ENCODE measurements at places on chromosomes 1 and 21.

- H3K36me3 ChIP-seq: no peaks in the 10 kb centered on the region
- H3K27ac ChIP-seq: no peak overlapping the region
- DNase-seq: no peak
- no peak overlapping the region for H3K4me3 ChIP-seq
Measured at GRCh38 chr1:201941420-201942128, 4.8 kb downstream of the LMOD1 start.

DNA sequence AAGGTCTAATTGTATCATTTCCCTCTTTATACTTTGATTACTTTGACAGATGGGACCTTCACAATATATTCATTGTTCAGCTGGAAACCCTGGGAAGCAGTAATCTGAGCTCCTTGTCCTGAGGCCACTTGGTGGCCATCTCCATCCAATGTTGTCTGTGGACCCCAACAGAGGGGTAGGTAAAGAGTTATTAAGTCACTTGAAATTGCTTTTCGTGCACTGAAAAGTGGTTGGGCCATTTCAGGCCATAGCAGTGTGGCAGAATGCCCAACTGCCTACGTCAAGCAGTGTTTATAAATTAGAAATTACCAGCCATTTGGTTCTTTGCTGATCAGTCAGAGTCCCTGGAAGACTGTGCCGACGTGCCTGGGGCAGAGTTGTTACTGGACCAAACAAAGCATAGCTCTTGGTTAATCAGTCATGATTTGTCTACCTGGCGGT, 308.3 kb upstream of the USP25 start:
- no peak overlapping the region for H3K4me3 ChIP-seq
- no peak overlapping the region for H3K27ac ChIP-seq
- no peaks in the 10 kb centered on the region for H3K36me3 ChIP-seq
- DNase-seq: no peak
- peaks cover 4% of the 10 kb centered on the region for H3K27me3 ChIP-seq

- H3K27ac ChIP-seq: no peak overlapping the region
- no peak overlapping the region for H3K4me3 ChIP-seq
- H3K36me3 ChIP-seq: no peaks in the 10 kb centered on the region
- DNase-seq: no peak
- peaks cover 5% of the 10 kb centered on the region for H3K27me3 ChIP-seq
- peaks cover 47% of the 10 kb centered on the region for H3K4me1 ChIP-seq
Measured at GRCh38 chr1:153570874-153571273, 5.2 kb upstream of the S100A2 start.

DNA sequence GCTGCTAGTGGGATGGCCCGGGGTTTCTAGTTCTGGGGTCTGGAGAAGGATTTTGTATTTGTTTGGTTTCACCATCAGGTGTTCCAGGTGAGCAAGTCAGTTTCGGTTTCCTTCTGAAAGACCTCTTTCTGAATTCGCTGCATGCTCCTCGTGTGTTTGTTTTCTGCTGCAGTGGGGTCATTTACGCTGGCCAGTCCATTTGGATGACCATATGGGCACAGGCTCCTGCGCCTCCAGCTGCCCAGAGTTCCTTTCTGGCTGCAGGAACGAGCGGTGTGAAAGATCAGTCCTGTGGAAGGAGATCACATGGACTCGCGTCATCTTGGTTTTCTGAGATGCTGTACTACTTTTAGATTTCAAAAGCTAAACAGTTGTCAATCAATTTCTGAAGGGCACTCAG, 83.7 kb upstream of the GCLM start:
- no peaks in the 10 kb centered on the region for H3K36me3 ChIP-seq
- peaks cover 37% of the 10 kb centered on the region for H3K27me3 ChIP-seq
- DNase-seq: no peak
- H3K4me3 ChIP-seq: no peak overlapping the region
- H3K4me1 ChIP-seq: peaks cover 4% of the 10 kb centered on the region

DNA sequence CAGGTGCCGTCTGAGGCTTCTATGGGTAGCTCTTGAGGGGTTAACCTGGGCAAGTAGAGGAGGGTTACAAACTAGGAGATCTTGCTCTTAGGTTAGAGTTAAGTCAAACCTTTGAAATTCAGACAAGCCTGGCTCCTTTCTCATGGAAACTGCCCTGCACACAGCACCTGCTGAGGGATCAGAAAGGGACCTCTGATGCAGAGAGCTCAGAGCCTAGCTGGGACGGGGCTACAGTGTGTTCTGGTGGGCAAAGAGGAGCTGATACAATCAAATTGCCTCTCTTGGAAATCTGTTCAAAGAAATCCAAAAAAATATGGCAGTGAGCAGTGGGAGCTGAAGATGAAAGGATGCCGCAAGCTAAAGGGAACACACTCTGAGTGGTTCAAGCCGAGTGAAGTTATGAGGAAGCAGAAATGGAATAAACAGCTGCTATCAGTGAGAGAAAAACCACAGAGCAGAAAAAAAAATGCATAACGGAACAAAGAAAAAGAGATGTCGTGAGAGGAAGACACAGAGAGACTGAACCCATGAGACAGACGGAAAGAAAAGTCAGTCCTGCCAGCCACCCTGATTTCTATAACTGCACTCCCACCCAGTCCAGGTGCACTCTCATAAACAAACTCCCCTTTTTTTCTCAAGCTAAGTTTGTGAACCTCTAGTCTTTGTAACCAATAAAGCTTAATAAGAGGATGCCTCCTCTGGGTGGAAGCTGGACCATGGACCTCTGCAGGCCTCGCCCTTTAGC, 26.6 kb downstream of the PAFAH2 start:
- no peak for DNase-seq
- peaks cover 28% of the 10 kb centered on the region for H3K36me3 ChIP-seq

GRCh38 chr1:202684716-202685115, 25.5 kb downstream of the SYT2 start:
- H3K4me1 ChIP-seq: no peaks in the 10 kb centered on the region
- no peaks in the 10 kb centered on the region for H3K36me3 ChIP-seq
- DNase-seq: no peak
- H3K27ac ChIP-seq: no peak overlapping the region

GRCh38 chr1:150545486-150546032, 3.6 kb upstream of the ADAMTSL4 start:
- H3K4me1 ChIP-seq: peaks cover 7% of the 10 kb centered on the region
- no peak for DNase-seq
- no peak overlapping the region for H3K4me3 ChIP-seq
- H3K27me3 ChIP-seq: peaks cover 33% of the 10 kb centered on the region

GRCh38 chr1:246617768-246618167, 51.5 kb downstream of the CNST start:
- H3K27ac ChIP-seq: no peak overlapping the region
- H3K4me1 ChIP-seq: peaks cover 1% of the 10 kb centered on the region
- no peak for DNase-seq
- no peak overlapping the region for H3K4me3 ChIP-seq

DNA sequence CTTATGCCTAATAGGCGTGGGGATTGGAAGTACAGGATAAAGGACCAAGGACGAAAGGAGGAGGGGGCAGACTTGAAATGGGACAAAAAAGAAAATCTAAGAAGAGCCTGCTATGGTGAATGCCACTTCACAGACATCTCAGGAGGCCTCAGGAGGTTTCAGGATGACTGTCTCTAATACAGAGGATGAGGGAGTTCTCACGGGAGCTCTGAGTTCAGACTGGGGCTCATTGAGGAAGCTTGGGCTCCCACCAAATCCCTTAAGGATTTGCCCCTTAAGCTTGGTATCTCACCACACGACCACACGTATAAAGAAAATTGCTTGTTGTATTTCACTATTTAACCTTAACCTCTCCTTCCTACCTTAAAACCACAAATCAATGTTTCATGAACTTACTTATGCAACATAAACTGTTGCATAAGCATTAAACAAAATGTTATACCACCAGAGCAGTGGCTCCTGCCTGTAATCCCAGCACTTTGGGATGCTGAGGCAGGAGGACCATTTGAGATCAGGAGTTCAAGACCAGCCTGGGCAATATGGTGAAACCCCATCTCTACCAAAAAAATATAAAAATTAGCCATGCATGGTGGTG, 12.4 kb downstream of the SLC30A1 start:
- H3K4me1 ChIP-seq: peaks cover 19% of the 10 kb centered on the region
- peaks cover 1% of the 10 kb centered on the region for H3K36me3 ChIP-seq
- no peak overlapping the region for H3K27ac ChIP-seq
- no peak for DNase-seq
- H3K4me3 ChIP-seq: no peak overlapping the region

GRCh38 chr1:229383961-229384360, 41.1 kb upstream of the CCSAP start:
- no peak overlapping the region for H3K27ac ChIP-seq
- H3K36me3 ChIP-seq: no peaks in the 10 kb centered on the region
- no peak for DNase-seq
- peaks cover 36% of the 10 kb centered on the region for H3K27me3 ChIP-seq
- H3K4me1 ChIP-seq: peaks cover 2% of the 10 kb centered on the region

- H3K27ac ChIP-seq: no peak overlapping the region
- H3K27me3 ChIP-seq: no peaks in the 10 kb centered on the region
- H3K4me3 ChIP-seq: no peak overlapping the region
- H3K4me1 ChIP-seq: no peaks in the 10 kb centered on the region
Measured at GRCh38 chr21:16619281-16619680, 889.5 kb downstream of the USP25 start.

DNA sequence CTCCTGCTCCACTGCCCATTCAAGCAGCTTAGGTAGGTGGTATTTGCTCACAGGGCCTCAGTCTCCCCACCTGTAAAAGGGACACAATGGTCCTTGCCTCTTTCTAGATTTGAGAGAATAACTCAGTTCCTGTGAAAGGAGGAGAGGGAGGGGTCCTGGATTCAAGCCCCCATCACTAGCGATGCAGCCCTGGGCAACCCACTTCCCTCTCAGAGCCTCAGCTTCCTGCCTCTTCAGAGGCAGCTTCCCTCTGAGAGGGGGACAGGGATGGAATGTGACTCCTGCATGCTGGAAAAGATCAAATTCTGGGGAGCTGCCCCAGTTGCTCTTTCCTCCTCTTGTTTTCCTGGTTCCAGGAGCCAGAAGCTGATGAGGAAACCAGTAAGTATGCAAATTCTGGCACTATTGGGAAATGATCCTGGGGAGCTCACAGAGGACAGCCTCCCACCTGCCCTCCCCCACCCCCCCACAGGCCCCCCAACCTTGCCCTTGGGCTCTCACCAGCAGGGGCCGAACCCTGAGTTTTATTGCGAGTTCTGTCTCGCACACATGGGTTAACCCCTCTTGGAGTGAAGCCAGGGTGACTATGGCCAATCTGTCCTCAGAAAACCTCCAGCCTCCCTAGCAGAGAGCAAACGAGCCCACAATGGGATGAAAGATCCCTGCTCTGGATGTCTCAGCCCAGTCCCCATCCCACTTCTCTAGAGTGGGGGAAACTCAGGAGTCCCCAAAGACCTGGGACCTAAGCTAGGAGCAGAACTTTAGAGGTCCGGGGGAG, 11.7 kb downstream of the ZC3H12A start:
- peaks cover 17% of the 10 kb centered on the region for H3K36me3 ChIP-seq
- no peak overlapping the region for H3K4me3 ChIP-seq
- no peak overlapping the region for H3K27ac ChIP-seq
- no peak for DNase-seq

GRCh38 chr1:24999426-24999825, 69.3 kb upstream of the RUNX3 start:
- peaks cover 10% of the 10 kb centered on the region for H3K36me3 ChIP-seq
- H3K27me3 ChIP-seq: no peaks in the 10 kb centered on the region
- no peak for DNase-seq
- no peak overlapping the region for H3K4me3 ChIP-seq
- peaks cover 89% of the 10 kb centered on the region for H3K4me1 ChIP-seq
- peak overlapping the region; percentile 78 for H3K27ac ChIP-seq

GRCh38 chr1:154819628-154820590, 50.2 kb downstream of the KCNN3 start:
- peaks cover 3% of the 10 kb centered on the region for H3K4me1 ChIP-seq
- peaks cover 4% of the 10 kb centered on the region for H3K27me3 ChIP-seq
- H3K27ac ChIP-seq: no peak overlapping the region

- H3K4me1 ChIP-seq: peaks cover 35% of the 10 kb centered on the region
- H3K4me3 ChIP-seq: peak within 1 kb of the TSS; percentile 96
- H3K36me3 ChIP-seq: peaks cover 26% of the 10 kb centered on the region
- peak within 1 kb of the TSS; percentile 96 for H3K27ac ChIP-seq
- peak; percentile 95 for DNase-seq
Measured at GRCh38 chr1:147172168-147173016, at the start of gene PRKAB2. PRKAB2 (minus strand) TSS chr1:147172470; CDS start chr1:147172144, 326 bp downstream.

- no peak for DNase-seq
- H3K36me3 ChIP-seq: no peaks in the 10 kb centered on the region
- H3K27ac ChIP-seq: no peak overlapping the region
- H3K4me3 ChIP-seq: no peak overlapping the region
Measured at GRCh38 chr1:156399355-156400125, 30.5 kb downstream of the RHBG start.

DNA sequence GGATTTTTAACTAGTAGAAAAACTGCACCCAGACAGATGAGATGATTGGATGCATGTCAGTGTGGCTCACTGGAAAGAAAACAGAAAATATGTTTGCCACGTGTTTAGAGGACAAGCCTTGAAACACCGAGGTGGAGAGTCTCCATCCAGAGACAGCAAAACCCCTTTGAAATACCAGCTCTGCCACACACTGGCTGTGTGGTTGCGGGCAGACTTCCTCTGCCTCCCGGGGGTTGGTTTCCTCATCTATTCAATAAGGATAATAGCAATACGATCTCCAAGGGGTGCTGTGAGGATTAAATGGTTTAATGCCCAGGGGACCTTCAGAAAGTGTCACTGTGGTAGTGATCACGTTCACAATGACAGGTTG, 67.2 kb upstream of the PARP1 start:
- H3K4me1 ChIP-seq: peaks cover 1% of the 10 kb centered on the region
- no peak overlapping the region for H3K4me3 ChIP-seq
- H3K27me3 ChIP-seq: peaks cover 16% of the 10 kb centered on the region
- no peak for DNase-seq

GRCh38 chr21:33750017-33750416, 107.7 kb downstream of the ITSN1 start:
- H3K4me3 ChIP-seq: no peak overlapping the region
- H3K4me1 ChIP-seq: no peaks in the 10 kb centered on the region
- no peak for DNase-seq
- H3K27me3 ChIP-seq: no peaks in the 10 kb centered on the region

DNA sequence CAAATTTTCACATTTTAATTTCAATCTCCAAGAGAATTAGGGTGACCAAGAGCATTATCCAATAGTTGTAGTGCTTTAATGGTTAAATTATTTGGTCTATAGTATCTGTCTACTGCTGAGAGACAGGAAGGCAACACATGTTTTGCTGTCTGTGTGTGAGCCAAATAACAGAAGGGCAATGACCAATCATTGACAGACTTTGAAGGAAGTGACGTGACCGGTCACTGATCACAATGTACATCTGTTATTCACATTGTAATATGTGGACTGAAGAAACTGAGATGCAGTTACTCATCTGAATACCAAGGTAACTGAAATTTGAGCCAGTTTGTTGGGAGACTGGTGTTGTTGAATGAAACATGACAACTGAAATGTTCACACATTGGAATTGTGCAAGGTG, 196.7 kb downstream of the LRRC40 start:
- H3K36me3 ChIP-seq: no peaks in the 10 kb centered on the region
- no peaks in the 10 kb centered on the region for H3K4me1 ChIP-seq
- no peaks in the 10 kb centered on the region for H3K27me3 ChIP-seq
- DNase-seq: no peak
- no peak overlapping the region for H3K27ac ChIP-seq
- H3K4me3 ChIP-seq: no peak overlapping the region

Data from activated CD8-positive, alpha-beta memory T cell treated with anti-CD3 and anti-CD28 coated beads, Interleukin-2, amount 10 ng/mL, durations not matched to agents 7 days and 5 days (primary cell).